ENCODE measurements at places on chromosomes 7 and 10.

GRCh38 chr7:134458341-134458805 is 527 bp downstream of the AKR1B1 start:
- DNase-seq: no peak

DNA sequence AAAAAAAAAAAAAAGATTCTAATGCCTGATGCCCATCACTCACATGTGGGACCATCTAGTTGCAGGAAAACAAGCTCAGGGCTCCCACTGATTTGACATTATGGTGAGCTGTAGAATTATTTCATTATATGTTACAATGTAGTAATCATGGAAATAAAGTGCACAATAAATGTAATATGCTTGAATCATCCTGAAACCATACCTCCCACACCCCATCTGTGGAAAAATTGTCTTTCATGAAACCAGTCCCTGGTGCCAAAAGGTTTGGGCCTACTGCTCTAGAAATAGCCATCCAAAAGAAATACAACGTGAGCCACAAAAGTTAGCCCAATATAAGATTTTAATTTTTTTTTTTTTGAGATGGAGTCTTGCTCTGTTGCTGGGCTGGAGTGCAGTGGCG is 265.1 kb downstream of the PRPF18 start:
- no peak for DNase-seq

GRCh38 chr7:32273297-32273696 is 203.1 kb upstream of the PDE1C start:
- no peak for DNase-seq

GRCh38 chr7:40760987-40761386 is 626.2 kb downstream of the SUGCT start:
- DNase-seq: no peak

DNA sequence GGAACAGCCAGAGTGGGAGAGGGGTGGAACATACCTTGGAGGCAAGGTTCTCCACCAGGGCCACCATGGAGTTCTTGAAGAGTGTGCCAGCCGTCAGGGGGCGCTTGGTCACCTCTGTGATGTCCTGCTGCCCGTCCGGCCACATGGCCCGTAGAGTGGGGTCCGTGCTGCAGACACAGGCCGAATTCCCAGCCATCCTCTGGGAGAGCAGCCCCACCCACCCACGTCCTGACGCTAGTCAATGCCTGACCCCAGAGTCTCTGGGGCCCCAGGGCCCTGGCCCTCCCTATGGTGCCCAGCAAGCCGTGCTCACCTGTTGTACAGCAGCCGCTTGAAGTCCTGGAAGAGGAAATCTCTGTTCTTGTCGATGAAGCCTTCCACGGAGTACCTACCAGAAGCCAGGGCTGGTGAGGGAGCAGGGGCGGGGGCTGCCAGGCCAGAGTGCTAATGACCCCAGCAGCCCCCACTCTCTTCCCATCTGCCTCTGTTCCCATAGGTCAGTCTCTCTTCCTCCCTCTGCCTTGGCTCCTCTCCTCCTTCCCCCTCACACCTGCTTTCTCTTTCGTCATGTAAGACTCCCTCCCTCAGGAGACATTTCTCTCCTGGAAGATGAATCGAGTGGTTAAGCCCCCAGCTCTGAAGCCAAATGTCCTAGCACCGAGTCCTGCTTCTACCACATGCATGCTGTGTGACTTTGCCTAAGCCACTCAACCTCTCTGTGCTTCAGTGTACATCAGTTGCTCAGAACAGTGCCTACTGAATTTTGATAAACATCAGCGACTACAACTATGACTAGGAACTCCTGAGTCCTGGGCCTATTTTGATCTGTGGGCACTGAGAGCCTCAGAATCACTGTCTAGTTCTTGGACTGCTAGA is 11.0 kb downstream of the MYO1G start:
- DNase-seq: no peak

DNA sequence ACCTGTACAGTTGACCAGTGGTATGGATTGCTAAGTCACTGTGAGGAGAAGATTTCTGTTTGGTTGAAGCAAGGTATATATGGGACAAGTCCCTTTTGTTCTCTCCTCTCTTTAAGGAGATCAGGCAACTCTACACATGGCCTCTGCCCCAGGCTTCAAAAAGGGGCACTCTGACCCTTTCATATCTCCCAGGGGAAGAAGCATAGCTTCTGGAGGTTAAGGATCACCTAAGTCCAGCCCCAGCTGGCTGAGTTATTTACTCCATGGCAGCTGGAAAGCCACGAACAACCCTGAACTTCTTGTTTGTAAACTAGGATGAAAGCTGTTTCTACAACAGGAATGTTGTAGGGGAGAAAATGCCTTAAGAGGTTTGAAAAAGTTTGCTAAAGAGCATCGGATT is 129.2 kb upstream of the FEZF1 start:
- no peak for DNase-seq

- no peak for DNase-seq
Observed at GRCh38 chr10:109851616-109852474, 71.5 kb downstream of the XPNPEP1 start.

DNA sequence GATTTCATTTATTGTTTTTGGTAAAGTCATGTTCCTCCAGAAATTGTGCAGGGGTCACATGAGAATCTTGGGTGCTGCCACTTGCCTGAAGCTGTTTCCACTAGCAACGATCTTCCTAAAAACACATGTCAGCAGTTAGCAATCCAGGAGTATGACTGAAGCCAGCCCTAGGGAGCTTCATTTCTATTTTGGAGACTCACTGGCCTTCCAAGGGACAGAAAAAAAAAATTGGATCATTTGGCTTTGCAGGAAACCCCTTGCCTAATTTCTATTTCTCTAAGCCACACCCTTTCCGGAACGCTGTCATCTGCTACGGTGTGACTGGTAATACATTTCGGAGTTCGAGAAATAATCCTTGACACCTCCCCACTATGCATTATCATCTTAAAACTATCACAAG is 204.7 kb downstream of the TAX1BP1 start:
- no peak for DNase-seq

GRCh38 chr7:28069807-28070206 is 110.8 kb downstream of the JAZF1 start:
- no peak for DNase-seq

- DNase-seq: no peak
Observed at GRCh38 chr10:46318799-46319198, 32.0 kb downstream of the ANTXRL start.

GRCh38 chr10:68800211-68800610 is 27.1 kb upstream of the STOX1 start:
- DNase-seq: no peak

DNA sequence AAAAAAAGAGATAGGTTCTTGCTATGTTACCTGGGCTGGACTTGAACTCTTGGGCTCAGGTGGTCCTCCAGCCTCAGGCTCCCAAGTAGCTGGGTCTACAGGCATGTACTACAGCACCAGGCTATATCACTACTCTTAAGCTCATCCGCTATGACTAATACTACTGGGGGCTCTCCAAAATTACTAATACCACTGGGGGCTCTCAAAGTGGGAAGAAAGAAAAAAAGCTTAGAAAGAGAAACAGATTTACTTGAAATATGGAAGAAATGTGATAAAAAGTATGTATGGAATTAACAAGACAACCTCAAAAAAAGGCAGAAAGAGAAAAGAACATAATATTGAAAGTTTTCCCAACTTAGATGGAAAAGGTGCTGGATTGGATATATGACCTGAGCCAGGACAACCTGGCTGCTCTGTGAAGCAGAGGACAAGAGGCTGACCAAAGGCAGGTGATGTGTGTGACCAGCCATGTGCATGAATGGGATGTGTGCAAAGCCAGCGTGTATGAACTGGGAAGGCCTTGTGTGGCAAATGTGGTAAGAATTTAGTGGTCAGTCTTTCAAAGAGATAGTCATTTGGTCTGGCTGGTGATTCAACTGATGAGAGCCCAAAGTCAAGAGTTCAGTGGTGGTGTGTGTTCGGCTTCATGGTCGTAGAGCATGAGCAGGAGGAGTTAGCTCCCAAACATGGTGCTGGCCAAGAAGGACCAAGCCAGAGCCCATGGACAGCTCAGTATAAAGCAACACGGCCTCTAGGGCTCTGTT is 232.4 kb upstream of the KLF14 start:
- DNase-seq: no peak

DNA sequence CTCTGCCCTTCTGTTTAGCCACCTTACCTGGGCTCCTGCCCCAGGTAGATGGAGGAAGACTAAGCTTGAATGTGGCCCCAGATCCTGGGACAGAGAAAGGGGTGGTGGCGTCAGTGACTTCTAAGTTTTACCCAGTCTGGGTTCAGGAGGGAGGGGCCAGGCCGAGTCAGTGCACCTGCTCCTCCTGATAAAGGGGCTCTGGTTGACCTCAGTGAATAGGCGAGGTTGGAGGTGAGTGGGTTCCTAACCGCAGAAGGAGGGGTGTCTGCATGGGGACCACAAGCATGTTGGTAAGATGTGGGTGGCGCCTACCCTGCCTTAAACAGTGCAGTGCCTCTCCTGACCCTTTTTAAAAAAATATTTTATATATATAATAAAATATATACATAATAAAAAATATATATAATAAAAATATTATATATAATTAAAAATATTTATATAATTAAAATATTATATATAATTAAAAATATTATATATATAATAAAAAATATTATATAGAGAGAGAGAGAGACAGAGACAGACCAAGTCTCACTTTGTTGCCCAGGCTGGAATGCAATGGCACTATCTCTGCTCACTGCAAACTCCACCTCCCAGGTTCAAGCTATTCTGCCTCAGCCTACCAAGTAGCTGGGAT is 97.3 kb upstream of the GTF2I start:
- DNase-seq: no peak

DNA sequence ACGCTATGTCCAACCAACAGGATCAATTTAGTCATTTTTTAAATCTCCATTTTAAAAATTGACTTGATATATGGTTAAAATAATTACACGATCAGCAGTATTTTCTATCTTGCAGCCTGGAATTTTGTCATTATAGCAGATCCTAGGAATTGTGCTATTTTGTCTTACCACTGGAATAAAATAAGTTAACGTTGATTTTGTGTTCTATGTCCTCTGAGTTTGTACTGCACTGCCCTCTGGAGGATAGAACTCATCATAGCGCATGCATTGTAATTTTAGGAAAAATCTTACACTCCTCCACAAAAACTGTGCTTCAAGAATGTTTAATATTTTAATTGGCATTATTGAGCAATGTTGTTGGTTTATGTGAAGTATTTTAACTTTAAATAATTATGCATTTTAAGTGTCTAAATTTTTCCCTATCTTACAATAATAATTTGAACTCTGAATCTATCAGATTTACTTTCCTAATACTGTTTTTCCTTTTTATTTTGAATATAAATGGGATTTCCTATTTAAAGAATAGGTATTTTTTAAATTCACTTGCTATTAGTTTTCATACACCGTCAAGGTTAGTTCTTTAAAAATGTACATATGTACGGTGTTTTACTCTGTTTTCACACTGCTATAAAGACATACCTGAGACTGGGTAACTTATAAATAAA is 220.1 kb downstream of the PPP1R3A start:
- peak; percentile 43 for DNase-seq

DNA sequence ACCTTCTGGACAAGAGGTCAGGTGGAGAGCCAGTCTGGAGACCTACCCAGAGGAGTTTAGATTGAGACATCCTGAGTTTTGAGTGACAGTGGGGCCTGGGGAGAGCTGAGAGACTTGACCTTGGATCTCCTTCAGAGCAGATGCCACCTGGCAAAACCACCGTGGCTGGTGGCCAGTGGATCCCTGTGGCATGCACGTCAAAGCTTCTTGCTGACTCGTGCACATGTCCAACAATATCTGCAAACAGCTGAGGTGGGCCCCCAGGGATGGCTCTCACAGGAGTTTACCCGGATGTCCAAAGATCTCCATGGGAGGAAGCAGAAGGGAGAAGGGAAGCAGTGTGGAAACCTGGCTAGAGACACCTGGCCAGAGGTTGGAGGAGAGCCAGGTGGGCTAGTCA is 230.5 kb downstream of the FANK1 start:
- no peak for DNase-seq
